ENCODE measurements at places on chromosomes 4 and X.

- no peak overlapping the region for H3K27ac ChIP-seq
- H3K36me3 ChIP-seq = no peaks in the 10 kb centered on the region
- peaks cover 11% of the 10 kb centered on the region for H3K27me3 ChIP-seq
- H3K4me3 ChIP-seq = no peak overlapping the region
- no peak for DNase-seq
Measured at GRCh38 chr4:106893395-106893881, 142.7 kb downstream of the DKK2 start.

DNA sequence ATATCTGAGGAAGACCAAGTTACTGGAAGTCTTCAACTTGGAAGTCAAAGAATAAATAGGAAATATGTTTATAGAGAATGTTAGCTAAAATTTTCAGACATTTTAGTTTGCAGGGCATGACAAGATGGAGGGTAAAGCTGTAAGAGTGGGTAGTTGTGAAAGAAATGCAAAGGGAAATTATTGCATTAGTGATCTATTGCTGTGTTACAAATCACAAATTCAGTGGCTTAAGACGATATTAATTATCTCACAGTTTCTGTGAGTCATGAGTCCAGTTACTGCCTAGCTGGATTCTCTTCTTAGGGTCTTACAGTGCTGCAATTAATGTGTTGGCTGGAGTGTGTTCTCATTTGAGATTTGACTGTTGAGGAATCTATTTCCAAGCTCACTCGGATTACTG lies 62.9 kb upstream of the CAMK2D start:
- peaks cover 79% of the 10 kb centered on the region for H3K4me1 ChIP-seq
- no peak overlapping the region for H3K4me3 ChIP-seq
- DNase-seq = no peak
- H3K36me3 ChIP-seq = peaks cover 4% of the 10 kb centered on the region

DNA sequence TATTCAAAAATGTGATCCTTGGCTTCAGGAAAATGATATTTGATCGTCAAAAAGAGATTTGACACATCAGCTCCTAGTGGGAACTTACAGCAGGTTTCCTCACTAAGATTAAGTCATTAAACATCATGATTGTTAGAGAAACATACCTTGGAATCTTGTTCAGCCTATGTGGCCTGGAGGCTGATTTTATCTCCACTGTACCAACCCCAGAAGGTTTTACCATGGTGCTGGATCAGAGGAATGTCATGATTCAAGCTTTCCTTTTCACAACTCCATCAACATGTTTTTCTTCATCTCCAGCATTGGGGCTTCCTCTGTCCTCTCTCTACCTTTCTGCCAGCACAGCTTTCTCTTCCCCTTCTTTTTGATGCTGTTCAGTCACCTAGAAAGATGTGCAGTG lies 68.4 kb upstream of the MID1IP1 start:
- no peaks in the 10 kb centered on the region for H3K36me3 ChIP-seq
- H3K4me3 ChIP-seq = no peak overlapping the region
- peak; percentile 5 for DNase-seq
- no peak overlapping the region for H3K27ac ChIP-seq

- DNase-seq = peak; percentile 32
- no peaks in the 10 kb centered on the region for H3K36me3 ChIP-seq
- no peak overlapping the region for H3K4me3 ChIP-seq
- H3K27ac ChIP-seq = no peak overlapping the region
Measured at GRCh38 chr4:40699648-40700047, 50.1 kb upstream of the NSUN7 start.

DNA sequence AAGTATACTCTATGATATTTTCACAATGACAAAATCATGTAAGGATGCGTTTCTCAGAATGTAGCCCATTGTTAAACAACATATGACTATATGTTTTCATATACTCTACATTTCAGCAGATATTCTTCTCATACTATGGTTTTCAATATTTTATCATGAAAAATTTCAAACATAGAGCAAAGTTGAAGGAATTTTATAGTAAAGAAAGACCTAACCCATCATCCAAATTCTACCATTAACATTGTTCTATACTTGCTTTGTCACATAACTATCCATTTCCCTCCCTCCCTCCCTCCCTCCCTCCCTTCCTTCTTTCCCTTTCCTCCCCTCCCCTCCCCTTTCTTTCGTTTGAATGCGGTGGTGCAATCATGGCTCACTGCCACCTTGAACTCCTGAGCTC lies 109.4 kb downstream of the FHIP1A start:
- peaks cover 15% of the 10 kb centered on the region for H3K4me1 ChIP-seq
- H3K27me3 ChIP-seq = peaks cover 4% of the 10 kb centered on the region
- no peak for DNase-seq
- no peak overlapping the region for H3K4me3 ChIP-seq
- no peaks in the 10 kb centered on the region for H3K36me3 ChIP-seq
- no peak overlapping the region for H3K27ac ChIP-seq

GRCh38 chr4:147620315-147620714 lies 3.1 kb downstream of the TMEM184C start:
- DNase-seq = no peak
- H3K4me1 ChIP-seq = peaks cover 33% of the 10 kb centered on the region
- peaks cover 22% of the 10 kb centered on the region for H3K36me3 ChIP-seq
- H3K4me3 ChIP-seq = peak overlapping the region; percentile 20
- peaks cover 5% of the 10 kb centered on the region for H3K27me3 ChIP-seq
- H3K27ac ChIP-seq = no peak overlapping the region

GRCh38 chr4:146165221-146165620 lies 10.3 kb upstream of the LSM6 start:
- peaks cover 8% of the 10 kb centered on the region for H3K4me1 ChIP-seq
- H3K36me3 ChIP-seq = no peaks in the 10 kb centered on the region
- H3K27me3 ChIP-seq = peaks cover 3% of the 10 kb centered on the region

- no peaks in the 10 kb centered on the region for H3K4me1 ChIP-seq
- no peaks in the 10 kb centered on the region for H3K36me3 ChIP-seq
- no peaks in the 10 kb centered on the region for H3K27me3 ChIP-seq
- H3K27ac ChIP-seq = no peak overlapping the region
- H3K4me3 ChIP-seq = no peak overlapping the region
Measured at GRCh38 chrX:137164329-137164728, 130.5 kb upstream of the GPR101 start.

DNA sequence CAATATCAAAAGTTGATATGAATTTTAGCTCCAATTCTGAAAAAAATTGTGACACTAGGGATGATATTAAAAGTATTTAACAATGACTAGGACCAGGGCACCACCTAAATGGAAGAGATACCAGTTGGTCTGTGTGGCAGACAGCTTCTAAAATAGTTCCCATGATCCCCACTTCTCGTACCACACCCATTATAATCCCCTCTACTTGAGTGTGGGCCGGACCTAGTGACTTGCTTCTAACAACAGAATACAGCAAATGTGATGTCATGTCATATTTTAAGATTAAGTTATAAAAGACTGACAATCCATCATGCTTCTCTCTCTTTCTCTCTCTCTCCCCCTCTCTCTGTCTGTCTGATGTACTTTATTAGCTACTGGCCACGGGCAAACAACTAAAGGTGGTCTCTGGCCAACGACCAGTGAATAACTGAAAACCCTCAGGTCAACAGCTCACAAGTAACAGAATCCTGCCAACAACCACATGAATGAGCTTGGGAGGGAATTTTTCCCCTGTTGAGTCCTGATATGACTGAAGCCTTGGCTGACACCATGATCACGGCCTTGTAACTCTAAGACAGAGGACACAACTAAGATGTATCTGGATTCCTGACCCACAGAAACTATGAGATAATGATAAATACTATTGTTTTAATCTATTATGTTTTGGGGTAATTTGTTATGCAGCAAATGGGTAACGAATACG lies 34.4 kb downstream of the FAM13A start:
- no peak for DNase-seq
- no peaks in the 10 kb centered on the region for H3K27me3 ChIP-seq
- H3K4me3 ChIP-seq = no peak overlapping the region
- H3K4me1 ChIP-seq = no peaks in the 10 kb centered on the region

DNA sequence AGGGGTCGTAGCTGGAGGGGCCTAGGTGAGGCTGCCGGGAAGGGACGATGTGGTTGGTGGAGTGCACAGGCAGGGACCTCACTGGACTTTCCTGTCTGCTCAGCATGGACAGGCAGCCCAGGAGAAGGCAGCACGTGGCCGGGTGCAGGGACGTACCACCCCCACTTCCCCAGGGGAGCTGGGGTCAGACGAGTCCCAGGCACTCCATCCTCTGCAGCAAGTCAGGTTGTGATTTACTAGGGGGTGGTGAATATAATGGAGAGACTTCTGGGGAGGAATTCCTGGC lies 1.5 kb upstream of the CTBP1 start:
- peaks cover 13% of the 10 kb centered on the region for H3K4me1 ChIP-seq
- no peak overlapping the region for H3K27ac ChIP-seq
- peaks cover 2% of the 10 kb centered on the region for H3K27me3 ChIP-seq
- peaks cover 43% of the 10 kb centered on the region for H3K36me3 ChIP-seq

GRCh38 chr4:39435659-39436563 lies 22.8 kb downstream of the RPL9 start:
- no peaks in the 10 kb centered on the region for H3K4me1 ChIP-seq
- peaks cover 20% of the 10 kb centered on the region for H3K27me3 ChIP-seq
- DNase-seq = no peak
- H3K4me3 ChIP-seq = no peak overlapping the region

- H3K4me1 ChIP-seq = no peaks in the 10 kb centered on the region
- H3K4me3 ChIP-seq = no peak overlapping the region
- no peak for DNase-seq
- no peaks in the 10 kb centered on the region for H3K36me3 ChIP-seq
Measured at GRCh38 chrX:21723084-21723483, 34.8 kb downstream of the SMPX start.

DNA sequence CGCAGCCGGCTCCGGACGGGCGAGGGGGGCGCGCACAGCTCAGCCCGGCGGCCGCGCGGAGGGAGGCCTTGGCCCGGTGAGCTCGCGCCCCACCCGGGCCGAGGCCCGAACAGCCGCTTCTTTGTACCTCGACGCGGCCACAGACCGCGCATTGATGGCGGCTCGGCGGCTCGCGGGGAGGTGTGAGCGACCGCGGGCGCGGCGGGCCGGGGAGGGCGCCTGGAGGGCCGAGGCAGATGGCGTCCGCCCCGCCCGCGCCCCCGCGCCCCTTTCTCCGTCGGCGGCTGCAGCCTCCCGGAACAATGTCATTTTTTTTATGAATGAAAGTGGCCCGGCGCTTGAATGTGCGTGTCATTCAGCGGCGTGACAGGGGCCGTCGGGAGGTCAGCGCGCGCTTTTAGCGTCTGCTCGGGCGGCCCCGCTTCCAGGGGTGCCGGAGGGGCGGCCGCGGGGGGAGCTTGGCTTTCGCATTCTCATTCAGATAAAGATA lies 1.8 kb downstream of the FGFR3 start:
- H3K36me3 ChIP-seq = no peaks in the 10 kb centered on the region
- H3K4me1 ChIP-seq = no peaks in the 10 kb centered on the region
- DNase-seq = no peak
- no peak overlapping the region for H3K4me3 ChIP-seq
- H3K27me3 ChIP-seq = peaks cover 15% of the 10 kb centered on the region

GRCh38 chr4:145153904-145154298 lies 26.5 kb downstream of the OTUD4 start:
- H3K27me3 ChIP-seq = no peaks in the 10 kb centered on the region
- peaks cover 9% of the 10 kb centered on the region for H3K4me1 ChIP-seq
- H3K36me3 ChIP-seq = peaks cover 24% of the 10 kb centered on the region
- no peak for DNase-seq
- peak overlapping the region; percentile 18 for H3K27ac ChIP-seq

- peak overlapping the region; percentile 84 for H3K4me3 ChIP-seq
- no peak for DNase-seq
- peaks cover 20% of the 10 kb centered on the region for H3K4me1 ChIP-seq
- H3K36me3 ChIP-seq = no peaks in the 10 kb centered on the region
- peaks cover 2% of the 10 kb centered on the region for H3K27me3 ChIP-seq
Measured at GRCh38 chr4:100188829-100189228, 1.4 kb downstream of the DDIT4L start.

DNA sequence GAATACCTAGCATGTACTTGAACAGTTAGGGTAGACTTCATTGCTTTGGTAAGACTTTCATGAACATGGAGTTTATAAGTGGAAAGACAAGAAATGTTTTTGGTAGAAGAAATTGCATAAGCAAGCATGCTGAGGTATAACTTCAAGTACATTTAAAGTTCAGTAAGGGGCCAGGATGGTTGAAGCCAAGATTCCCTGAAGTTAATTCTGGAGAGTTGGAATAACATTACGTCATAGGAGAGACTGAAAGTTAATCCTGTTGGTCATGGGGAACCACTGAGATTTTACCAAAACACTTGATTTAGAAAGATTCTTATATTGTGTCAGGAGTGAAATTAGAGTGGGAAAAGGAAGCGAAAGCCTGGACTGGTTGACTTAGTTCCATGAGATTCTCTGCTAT lies 767.5 kb upstream of the MAGEB2 start:
- H3K27ac ChIP-seq = no peak overlapping the region
- no peaks in the 10 kb centered on the region for H3K27me3 ChIP-seq
- no peaks in the 10 kb centered on the region for H3K4me1 ChIP-seq
- no peaks in the 10 kb centered on the region for H3K36me3 ChIP-seq
- no peak for DNase-seq

- no peak for DNase-seq
- no peaks in the 10 kb centered on the region for H3K27me3 ChIP-seq
- no peak overlapping the region for H3K4me3 ChIP-seq
- H3K27ac ChIP-seq = no peak overlapping the region
- H3K36me3 ChIP-seq = no peaks in the 10 kb centered on the region
- peaks cover 14% of the 10 kb centered on the region for H3K4me1 ChIP-seq
Measured at GRCh38 chr4:188822698-188823097, 683.5 kb downstream of the TRIML1 start.

DNA sequence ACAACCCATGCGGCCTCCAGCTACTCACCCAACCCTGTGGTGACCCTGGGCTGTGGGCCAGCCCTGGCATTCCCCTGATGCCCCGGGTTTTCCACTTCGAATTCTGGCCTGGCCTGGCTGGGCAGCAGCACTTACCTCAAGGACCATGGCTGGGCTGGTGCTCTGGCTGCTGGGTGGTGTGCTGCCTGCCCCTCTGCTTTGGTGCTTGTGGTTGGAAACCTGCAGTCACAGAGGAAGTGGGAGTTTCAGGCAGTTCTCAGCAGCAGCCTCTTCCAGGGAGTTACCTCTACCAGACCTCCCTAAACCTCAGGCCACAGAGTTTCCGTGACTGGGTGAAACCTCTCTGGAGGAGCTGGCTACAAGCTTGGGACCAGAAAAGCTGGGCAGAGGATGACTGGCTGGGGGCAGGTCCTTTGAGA lies at the start of gene CXCR3:
Gene CXCR3 (minus strand): TSS at position 209 of the 419 bp plus-strand sequence. CDS start 62 bp downstream, at position 147.
- H3K4me3 ChIP-seq = no peak within 1 kb of the TSS
- no peaks in the 10 kb centered on the region for H3K36me3 ChIP-seq
- DNase-seq = no peak
- peaks cover 5% of the 10 kb centered on the region for H3K4me1 ChIP-seq

DNA sequence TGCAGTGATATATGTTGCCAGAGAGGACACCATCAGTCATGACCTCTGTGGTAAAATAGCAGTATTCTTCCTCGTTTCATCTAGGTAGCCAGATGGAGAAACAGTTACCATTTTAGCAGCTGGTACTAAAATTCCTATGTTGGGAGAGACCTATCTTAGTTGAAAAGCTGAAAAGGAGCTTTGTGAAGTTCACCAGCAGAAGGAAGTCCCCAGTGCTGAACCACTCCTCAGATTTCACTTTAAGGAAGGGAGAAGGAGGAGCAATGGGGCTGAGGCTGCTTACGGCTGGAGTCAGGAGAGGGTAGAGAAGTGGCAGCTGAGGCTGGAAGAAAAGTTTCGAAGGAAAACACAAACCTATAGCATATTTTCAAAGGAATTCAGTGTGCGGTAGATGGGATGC lies 103.7 kb downstream of the ATXN3L start:
- H3K4me1 ChIP-seq = peaks cover 39% of the 10 kb centered on the region
- no peak for DNase-seq
- peak overlapping the region; percentile 31 for H3K4me3 ChIP-seq

All from HFFc6 (cell line).